ENCODE measurements at places on chromosomes 4 and X.

DNA sequence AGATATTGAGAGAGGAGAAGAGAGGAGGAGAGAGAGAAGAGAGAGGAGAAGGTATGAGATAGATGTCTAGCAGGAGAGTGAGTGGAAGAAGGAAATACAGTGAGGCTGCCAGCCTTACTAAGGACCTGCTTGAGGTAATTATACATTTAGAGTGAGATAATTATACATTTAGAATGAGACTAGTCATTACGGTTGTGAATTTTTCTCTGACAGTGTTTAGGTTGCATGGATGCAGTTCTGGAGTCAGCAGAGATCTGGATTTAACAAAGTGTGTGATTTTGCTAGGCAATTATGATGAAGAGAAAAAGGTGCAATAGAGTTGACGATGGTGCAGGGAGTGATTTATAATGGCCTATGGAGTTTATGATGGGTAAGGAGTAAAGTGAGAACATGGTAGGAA is 187.1 kb upstream of the ARX start:
- DNase-seq, result no peak

DNA sequence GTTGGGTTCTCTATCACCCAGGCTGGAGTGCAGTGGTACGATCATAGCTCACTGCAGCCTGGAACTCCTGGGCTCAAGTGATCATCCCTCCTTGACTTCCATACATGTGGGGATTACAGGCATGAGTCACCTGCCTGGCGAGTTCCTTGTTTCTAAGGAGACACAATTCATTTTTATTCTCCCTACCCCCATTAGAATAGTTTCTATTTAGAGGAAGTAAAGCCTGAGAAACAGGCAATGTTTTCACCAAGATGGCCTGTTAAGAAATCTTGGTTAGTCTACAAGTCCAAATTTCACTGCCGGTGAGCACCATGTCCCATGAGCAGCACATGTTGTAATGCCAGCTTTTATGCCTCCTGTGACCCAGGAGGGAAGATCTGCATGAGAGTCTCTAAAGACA is 5.7 kb downstream of the CYBB start:
- no peak for DNase-seq

DNA sequence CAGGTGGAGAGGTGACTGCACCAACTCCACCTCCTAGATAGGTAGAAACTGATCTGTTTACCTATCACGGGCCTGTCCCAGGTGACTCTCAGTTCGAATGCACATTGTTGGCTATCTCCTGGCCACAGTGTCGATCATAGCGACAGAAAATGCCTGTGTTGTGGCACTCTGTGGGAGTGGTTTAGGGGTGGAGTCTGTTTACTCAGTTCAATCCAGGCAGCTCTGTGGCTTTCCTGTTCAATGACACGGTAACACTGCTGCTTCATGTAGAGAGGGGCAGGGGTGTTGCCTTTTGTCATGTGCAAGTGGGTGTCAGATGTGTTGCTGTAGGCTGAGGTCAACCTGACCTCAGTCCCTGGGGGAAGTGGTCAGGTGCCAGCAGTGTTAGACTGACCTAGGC is 1602.4 kb downstream of the TECRL start:
- no peak for DNase-seq

- DNase-seq, result no peak
Measured at GRCh38 chr4:40216622-40217366, 20.0 kb downstream of the RHOH start.

- peak; percentile 84 for DNase-seq
Measured at GRCh38 chrX:129717892-129718291, 20.9 kb upstream of the XPNPEP2 start.

DNA sequence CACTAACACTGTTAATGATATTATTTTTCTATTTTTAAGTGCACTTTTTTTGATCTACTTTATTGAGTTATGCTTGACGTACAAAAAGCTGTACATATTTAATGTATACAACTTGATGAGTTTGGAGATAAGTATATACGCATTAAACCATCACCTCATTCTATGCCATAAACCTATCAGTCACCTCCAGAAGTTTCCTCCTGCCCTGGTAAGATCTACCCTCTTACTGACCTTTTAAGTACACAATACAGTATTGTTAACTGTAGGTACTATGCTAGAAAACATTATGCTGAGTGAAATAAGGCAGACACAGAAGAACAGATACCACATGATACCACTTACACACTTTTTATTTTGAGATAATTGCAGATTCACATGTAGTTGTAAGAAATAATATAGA is 36.9 kb downstream of the INTS6L start:
- DNase-seq, result no peak

- DNase-seq, result no peak
Measured at GRCh38 chrX:43973249-43974099, at the start of gene NDP. TSS of gene NDP (minus strand) at chrX:43973390. CDS start at chrX:43958645, 14,745 bp downstream.

DNA sequence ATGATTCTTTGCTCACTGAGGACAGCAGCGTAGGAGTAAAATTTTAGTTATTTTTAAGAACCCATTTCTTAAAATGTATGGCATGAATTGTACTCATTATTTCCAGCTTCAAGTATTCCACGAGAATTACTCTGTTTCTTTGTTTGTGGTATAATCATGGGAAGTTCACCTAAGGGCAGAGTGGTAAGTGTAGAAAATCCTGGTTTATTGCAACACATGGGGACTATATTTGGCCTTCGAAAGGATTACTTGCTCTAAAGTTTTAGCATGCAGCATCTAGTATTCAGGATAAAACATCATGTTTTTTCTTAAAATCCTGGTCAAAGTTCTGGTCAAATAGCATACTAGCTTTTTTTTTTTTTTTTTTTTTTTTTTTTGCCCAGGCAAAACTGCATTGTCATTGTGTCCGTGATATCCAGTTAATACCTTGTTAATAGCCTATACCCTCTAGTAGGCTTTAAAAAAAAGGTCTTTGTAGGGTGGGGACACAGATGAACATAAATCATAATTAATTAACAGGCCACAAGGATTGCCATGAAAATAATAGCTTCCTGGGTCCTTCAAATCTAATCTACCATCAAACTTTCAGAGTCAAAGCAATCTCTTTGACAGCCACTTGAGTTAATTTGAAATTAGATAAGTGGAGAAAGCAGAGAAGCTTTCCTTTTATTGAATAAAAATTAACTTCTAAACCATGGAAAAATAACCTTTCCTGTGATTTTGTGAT is 44.6 kb upstream of the VEGFC start:
- no peak for DNase-seq

DNA sequence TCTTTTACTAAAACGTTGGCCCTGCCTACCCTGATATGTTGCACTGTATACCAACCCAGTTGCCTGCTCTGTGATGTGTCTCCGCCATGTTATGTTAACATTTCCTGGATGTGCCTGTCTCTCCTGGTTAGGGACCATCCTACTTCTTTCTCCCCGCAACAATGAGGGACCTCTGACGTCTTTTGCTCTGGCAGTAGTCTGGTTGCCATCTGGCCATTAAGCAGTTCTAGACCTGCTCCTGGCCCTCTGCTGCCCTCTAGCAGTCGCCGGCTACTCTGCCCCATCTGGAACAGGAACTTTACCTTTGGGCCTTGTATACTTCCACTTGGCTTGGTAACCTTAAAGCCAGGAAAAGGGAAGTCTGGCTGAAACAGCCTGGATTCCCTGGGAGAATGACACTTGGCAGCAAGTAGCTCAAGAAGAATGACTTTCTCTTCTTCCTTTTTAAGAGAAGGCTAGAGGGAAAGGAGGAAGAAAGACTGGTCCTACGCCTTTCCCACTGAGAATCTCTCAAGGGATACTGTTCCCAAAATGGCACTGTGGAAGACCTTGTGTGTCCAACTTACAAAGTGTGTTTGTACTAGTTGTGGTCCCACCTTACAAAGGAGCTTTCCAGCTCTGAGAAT is 63.5 kb downstream of the GPC3 start:
- DNase-seq, result peak; percentile 1

- no peak for DNase-seq
Measured at GRCh38 chr4:132527817-132528216, 621.3 kb upstream of the PCDH10 start.

GRCh38 chr4:170414961-170415360 is 325.2 kb upstream of the AADAT start:
- no peak for DNase-seq

GRCh38 chr4:174215961-174216680 is 67.3 kb downstream of the FBXO8 start:
- DNase-seq, result peak; percentile 51

GRCh38 chr4:36233567-36234266 is 10.6 kb downstream of the ARAP2 start:
- no peak for DNase-seq

- DNase-seq, result no peak
Measured at GRCh38 chrX:103092942-103093341, at the start of gene NXF3. TSS of gene NXF3 (minus strand) at chrX:103093143. CDS start at chrX:103093023, 120 bp downstream.

DNA sequence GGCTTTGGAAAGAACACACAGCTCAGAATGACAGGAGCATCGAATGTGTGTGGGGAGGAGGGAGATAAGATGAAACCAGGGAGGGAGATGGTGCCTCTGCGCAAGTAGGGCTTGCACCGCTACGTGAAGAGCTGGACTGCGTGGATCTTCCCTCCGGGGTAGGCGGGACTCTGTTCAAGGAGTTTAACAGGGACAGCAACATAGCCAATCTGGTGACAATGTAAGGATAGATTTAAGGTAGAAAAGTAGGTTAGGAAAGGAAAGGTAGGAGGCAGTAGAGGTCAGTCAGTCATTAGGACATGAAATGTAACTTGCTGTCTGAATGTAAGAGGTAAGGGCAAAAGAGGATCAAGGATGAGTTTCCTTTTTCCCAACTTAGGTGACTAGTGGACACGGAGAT is 152.5 kb downstream of the DCTD start:
- no peak for DNase-seq

DNA sequence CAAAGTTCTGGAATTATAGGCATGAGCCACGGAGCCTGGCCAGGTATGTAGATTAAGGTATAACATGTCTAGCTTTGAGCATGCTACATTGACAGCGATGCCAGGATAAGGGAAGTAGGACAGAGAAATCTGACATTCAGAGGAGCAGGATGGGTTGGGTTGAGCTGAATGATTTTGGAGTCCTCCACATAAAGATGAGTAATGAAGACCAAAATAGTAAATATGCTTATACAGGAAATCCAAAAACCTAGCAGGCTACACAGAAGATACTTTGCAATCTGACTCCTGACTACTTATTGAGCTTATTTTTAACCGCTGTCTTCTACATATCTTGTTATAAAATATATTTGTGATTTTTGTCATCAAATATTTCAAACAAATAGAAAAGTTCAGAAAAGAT is 69.7 kb downstream of the PDGFC start:
- DNase-seq, result peak; percentile 44

- DNase-seq, result no peak
Measured at GRCh38 chr4:93810340-93810992, 18.1 kb upstream of the ATOH1 start.

DNA sequence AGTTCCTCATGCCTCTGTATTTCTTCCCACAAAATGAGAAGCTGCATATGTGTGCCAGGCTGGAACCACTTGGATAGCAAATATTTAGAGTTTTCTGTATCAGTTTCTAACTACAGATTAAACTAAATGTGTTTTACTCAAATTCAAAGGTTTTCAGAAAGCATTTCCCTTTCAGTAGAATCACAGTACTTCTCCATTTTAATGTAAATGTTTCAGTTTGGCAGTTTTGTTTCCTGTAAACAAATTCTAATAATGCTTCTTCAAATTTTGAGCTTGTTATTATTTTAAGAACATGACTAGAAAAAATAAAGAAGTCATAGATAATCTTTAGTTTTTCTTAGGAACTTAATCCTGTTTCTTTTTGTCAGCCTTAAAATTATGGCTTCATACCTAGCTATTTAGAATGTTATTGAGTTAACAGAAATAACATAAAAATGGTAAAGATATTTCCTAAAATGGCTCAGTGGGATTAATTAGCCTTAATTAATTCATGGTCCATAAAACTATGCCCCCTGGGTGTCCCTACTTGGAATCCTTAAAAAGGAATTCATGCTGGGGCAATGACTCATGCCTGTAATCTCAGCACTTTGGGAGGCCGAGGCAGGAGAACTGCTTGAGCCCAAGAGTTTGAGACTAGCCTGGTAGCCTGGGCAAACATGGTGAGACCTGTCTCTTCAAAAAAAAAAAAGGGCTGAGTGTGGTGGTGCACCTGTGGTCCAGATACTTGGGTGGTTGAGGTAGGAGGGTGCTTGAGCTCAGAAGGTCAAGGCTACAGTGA is 83.8 kb upstream of the GPR34 start:
- DNase-seq, result no peak

DNA sequence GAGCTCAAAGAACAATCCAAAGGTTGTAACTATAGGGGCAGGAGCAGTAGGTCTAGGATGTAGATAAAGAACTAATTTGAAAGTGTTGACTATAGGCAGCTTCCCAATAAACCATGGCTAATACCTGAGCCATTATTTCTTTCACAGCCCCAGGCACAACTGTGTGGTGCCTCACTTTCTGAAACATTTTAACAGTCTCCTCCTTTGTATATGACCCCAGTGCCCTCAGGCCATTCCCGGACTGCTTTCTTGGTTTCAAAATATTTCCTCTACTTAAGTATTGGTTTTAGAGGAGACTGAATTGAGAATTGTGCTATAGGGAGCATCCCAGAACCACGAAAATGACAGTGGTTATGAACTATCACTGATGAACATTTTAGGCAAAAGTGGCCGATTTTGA is 728.7 kb downstream of the IL1RAPL1 start:
- no peak for DNase-seq

DNA sequence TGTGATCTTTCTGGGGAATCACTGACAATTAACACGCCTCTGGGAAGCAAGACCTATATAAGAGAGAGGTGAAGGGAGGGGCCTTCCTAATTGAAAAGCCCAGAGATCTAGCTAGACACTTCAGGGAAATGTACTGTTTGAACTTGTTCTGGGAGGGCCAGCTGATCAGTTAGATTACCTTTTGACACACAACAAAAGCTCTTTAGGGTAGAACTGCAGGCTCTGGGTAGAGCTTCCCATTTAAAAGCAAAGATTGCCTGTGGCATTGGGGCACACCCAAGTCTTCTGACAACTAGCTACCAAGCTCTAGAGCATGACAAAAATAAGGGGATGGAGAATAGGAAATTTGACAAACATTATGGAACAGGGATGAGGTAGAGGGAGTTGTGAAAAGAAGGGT is 26.3 kb downstream of the AREG start:
- no peak for DNase-seq

GRCh38 chr4:119300101-119300978 is 21.6 kb downstream of the FABP2 start:
- DNase-seq, result peak; percentile 88

DNA sequence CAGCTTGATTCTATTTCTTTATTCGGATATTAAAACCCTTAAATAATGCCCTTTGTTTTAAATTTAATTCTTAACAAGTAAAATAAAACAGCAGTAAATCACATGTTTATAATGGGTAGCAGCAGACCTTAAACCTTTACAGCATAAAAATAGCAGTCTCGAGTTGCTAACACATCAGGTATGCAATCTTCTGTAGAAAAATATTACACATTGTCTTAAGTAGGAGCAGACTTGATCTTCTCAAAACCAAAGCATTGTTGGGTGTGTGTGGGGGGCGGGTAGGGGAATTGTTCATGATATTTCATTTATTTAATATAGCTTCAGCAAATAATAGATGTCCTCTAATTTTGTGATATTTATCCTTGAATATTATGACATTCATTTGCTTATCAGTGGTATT is 331.4 kb downstream of the PCDH7 start:
- DNase-seq, result peak; percentile 11
